Esophagus muscularis mucosa (tissue), 4 donors: ENCODE measurements at places on chromosomes 5 and 9. TPM values are rescaled to one million over a fixed set of nuclear protein-coding genes. Genes with fewer than 3 reads are reported as not detected.

ENTPD2 gene
- 0.99 TPM for total RNA-seq

HACD4 gene
- 25.0 TPM for total RNA-seq

CCL19 gene
- 0.71 TPM for total RNA-seq

CDH6 gene
- total RNA-seq, result 5.3 TPM

MZB1 gene
- total RNA-seq, result 0.78 TPM

MTMR12 gene
- 72.0 TPM for total RNA-seq

HSPB3 gene
- total RNA-seq, result 115 TPM

BAAT gene
- not detected for total RNA-seq

CHSY3 gene
- 1.6 TPM for total RNA-seq
